ENCODE measurements at places on chromosomes 3 and 15.

- DNase-seq = no peak
These were observed 128.2 kb downstream of the ZNF621 start for GRCh38 chr3:40653001-40653400.

- no peak for DNase-seq
These were observed 3.0 kb downstream of the MYEF2 start for GRCh38 chr15:48175126-48175525.

DNA sequence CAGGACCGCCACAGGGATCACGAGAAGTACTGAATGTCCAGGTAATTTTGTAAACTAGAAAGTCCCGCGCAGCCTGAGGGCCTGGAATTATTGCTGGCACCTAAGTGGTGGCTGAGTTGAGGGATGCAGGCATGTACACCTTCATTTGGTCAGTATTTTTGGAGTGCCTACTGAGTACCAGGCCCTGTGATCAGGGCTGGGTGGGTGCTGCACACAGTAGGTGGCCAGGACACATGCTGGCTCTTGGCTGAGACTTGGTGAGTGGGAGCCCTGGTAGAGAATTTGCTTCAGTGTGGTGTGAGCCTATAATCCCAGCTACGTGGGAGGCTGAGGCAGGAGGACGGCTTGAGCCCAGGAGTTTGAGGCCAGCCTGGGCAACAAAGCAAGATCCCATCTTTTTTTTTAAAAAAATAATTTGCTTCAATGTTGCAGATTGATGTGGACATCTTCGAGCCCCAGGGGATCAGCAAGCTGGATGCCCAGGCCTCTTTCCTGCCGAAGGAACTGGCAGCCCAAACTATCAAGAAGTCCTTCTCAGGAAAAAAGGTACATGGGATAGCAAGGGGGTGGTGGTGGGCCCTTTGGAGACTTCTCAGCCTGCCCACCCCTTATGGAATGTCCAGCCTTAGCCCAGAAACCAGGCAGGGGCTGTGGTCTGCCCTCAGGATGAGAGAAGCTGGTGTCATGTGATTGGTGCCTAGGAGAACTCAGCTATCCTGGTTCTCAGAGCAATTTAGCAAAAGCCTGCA, 2.6 kb downstream of the ITIH1 start:
- no peak for DNase-seq

DNA sequence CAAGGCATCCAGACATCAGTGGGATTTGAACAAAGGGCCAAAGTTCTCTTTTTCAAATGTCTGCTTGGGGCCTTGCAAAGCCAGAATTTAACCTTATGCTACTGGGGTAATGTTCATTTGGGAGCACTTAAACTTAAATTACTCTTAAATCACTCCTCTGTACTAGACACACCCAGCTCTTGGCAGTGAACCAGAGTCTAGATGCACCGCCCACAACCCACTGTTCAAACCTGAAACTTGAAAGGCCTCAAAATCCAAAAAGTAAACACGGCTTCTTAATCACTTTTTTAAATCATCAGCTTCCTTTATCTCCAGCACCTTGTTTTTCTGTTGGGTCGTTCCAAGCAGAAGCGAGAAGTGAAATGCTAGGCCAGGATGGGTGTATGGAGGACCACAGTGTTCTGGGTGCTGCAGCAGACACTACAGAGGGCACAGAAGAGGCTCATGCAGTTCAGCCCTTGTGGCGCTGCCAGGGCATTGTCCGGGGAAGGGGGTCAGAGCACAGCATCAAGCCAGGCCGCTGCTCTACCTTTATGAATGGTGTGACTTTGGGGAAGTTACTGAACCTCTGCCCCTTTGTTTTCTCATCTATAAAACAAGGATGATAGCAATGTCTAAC, 28.8 kb downstream of the MECOM start:
- no peak for DNase-seq

GRCh38 chr3:11118181-11118682, 36.1 kb upstream of the HRH1 start:
- DNase-seq = no peak

DNA sequence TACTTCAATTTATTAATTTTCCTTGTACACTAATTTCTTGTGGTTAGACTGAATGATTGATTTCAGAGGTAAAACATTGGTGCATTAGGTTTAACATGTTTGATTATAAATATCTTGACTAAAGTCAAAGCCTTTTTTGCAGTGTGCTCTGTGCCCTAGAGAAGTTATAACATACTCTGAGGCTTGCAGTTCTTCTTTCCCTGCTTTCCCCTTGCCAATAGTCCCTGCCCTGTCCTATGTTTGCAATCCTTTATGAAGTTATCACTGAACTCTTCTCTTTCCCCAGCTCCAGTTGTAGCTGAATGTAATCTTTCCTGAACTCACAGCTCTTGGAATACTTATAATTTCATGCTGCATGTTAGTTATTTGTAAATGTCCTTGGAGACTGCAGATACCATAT, 35.6 kb downstream of the USP3 start:
- no peak for DNase-seq

GRCh38 chr3:57110798-57111197, 50.3 kb downstream of the SPATA12 start:
- DNase-seq = no peak
